WTC11 (cell line): ENCODE measurements at places on chromosomes 2 and 18. TPM values are rescaled to one million over a fixed set of nuclear protein-coding genes. Genes with fewer than 3 reads are reported as not detected.

Gene LRP1B
- total RNA-seq: 0.14 to 0.52 TPM (median 0.44 TPM) in 3 replicates

Gene CCDC88A
- total RNA-seq: 81.1 to 97.5 TPM (median 82.5 TPM) in 3 replicates

DNA sequence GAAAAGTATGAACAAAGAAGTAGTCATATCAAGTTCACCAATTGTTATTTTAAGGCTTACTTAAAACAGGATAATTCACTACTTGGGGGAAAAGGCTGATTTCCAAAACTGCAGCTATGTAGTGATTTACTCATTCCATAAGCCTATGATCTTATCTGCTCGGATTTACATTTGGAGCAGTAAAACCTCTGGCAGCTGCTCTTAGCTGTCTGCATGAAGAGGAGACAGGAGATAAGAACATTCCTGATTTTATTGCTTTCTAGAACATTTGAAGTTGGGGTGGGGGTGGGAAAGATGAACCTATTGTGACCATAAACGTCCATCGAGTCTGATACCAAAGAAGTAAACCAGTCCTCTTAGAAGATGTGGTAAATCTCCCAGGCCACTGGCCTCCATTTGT, 120.9 kb downstream of the MMADHC start:
- no peak for DNase-seq

- DNase-seq: no peak
Measured at GRCh38 chr2:222017252-222017850, 281.4 kb downstream of the PAX3 start.

GRCh38 chr2:39778233-39778632, 825 bp downstream of the THUMPD2 start:
- no peak for DNase-seq
